Karpas-422 (cell line): ENCODE measurements at places on chromosomes 5 and 9.

- no peak for DNase-seq
These were observed 427.5 kb upstream of the NUDT12 start for GRCh38 chr5:103990064-103990463.

- DNase-seq, result no peak
These were observed 31.9 kb downstream of the ANKRD33B start for GRCh38 chr5:10595672-10596309.

DNA sequence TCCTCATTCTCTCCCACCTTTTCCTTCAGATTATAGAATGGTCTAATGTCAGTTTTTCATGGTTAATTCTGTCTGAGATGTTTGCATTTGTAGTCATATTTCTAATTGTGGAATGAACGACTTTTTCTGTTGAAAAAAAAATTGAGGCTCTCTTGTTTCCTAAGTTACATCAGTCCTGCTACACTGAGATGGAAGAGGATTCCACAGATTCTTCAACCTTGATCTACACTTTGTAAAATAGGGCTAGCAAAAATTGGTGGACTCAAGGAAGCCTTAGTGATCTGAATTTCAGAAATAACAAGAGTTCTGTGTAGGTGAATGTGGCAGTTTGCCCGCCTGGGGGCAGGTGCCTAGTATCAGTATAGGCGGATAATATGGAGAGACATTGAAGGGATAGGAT, 51.9 kb downstream of the ERBIN start:
- no peak for DNase-seq

GRCh38 chr9:98538203-98538602, 170.5 kb downstream of the GABBR2 start:
- no peak for DNase-seq

GRCh38 chr5:65418661-65419060, 63.1 kb downstream of the ADAMTS6 start:
- DNase-seq, result no peak

- no peak for DNase-seq
These were observed 34.1 kb upstream of the NR4A3 start for GRCh38 chr9:99787556-99787955.

DNA sequence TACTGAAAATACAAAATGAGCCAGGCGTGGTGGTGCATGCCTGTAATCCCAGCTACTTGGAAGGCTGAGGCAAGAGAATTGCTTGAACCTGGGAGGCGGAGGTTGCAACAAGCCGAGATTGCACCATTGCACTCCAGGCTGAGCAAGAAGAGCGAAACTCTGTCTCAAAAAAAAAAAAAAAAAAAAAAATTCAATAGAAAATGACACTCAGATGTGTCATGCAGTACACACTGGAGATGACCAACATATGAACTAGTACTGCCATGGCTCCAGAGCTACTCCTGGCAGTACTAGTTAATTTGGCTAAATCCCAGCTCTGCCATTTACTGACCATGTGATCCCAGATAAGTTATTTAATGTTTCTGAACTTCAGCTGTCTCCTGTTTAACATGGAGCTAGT, 7.3 kb downstream of the ATOX1 start:
- no peak for DNase-seq

- DNase-seq, result peak; percentile 71
These were observed 3.6 kb upstream of the CPLX2 start for GRCh38 chr5:175867587-175868347.

DNA sequence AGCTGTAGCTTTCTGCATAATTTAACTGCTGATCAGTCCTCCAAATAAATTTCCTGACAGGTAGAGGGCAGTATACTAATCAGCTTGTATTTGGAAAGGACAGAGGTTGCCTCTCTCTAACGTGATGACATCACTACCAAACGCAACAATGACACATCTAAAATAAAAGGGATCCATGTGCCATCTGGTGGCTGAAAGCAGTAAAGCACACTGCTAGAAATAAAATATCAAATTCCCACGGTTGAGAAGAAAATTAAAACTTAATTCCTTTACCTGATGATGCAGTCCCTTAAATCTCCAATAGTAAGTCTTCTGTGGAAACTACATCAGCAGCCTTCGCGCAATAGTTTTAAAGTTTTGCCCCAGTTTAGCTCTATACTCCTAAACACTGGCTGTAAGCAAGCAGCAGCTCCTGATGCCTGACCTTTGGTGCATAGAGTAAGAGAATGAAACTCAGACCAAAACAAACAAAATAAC, 54.5 kb downstream of the DIAPH1 start:
- DNase-seq, result peak; percentile 96

DNA sequence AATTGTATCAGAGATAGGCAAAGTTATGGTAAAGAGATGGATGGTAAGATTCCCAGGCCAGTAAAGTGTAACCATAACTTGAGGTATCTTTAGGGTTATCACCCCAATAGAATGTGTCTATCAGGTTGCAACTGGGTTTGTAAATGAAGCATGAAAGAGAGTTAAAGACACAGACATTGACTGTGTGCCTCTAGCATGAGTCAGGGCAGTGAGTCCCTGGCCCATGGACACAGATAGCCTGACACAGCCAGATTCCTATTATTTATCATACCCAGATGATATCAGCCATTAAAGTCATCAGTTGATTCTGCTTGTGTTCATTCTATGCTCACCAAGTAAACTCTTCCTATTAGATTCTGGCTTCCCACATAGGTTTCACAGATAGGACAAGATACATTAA, 33.5 kb upstream of the SNAPC3 start:
- DNase-seq, result no peak

DNA sequence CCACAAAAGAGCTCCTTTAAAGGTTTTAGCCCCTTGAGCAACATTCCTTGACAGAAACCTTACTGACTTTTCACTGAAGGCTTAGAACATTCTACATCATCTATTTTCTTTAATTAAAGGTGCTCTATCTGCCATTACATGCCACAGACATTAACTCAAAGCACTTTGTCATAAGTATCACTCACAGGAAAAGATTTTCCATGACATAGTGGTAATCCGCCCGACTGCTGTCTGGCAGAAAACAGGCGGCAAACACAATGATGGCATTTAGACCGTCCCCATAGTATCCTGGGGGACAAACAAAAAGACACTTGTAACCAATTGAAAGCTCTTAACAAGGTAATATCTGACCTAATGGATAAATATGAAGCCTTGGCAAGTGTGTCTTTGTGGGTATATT, 126.2 kb upstream of the PCA3 start:
- no peak for DNase-seq

GRCh38 chr5:658103-658502, 35.0 kb downstream of the TPPP start:
- DNase-seq, result no peak

- no peak for DNase-seq
These were observed 864.6 kb upstream of the ACO1 start for GRCh38 chr9:31519826-31520225.

DNA sequence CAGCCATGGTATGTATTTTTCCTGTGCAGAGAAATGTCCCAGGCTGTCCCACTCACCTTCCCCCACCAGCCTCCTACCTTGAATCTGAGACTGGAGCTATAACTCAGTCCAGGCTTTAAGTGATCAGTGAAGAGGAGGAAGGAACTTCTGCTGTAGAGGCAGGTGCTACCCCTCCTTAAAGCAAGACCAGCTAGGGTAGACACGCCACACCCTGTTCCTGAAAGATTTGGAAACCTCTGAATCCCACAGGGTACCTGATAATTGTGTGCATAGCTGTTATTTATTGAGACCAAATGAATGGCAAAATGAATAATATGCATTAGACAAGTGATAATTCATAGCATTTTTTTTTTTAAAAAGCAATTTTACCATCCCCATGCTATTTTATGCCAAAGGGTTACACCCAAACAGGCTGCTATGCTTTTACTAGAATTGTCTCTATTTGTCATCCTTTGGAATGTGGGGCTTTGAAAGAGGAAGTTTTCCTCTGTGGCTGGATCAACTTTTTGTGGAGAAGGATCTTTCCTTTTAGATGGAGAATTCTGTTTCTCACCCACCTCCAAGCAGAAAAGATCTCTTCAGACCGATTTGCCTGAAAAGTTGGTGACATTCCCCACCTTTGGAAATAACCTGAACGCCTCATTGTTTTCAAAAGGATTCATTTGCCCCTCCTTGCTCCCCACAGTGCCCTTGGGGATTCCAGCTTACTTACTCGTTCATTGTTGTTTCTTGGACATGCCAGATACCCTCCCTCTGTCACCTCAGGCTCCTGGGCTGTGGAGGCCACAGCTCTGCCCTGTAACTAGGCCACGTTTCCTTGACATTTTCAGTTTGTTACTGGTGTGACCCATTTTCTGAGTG, 248.7 kb downstream of the NR3C1 start:
- DNase-seq, result no peak

- DNase-seq, result peak; percentile 70
These were observed 30.5 kb upstream of the DAB2IP start for GRCh38 chr9:121620777-121621449.

DNA sequence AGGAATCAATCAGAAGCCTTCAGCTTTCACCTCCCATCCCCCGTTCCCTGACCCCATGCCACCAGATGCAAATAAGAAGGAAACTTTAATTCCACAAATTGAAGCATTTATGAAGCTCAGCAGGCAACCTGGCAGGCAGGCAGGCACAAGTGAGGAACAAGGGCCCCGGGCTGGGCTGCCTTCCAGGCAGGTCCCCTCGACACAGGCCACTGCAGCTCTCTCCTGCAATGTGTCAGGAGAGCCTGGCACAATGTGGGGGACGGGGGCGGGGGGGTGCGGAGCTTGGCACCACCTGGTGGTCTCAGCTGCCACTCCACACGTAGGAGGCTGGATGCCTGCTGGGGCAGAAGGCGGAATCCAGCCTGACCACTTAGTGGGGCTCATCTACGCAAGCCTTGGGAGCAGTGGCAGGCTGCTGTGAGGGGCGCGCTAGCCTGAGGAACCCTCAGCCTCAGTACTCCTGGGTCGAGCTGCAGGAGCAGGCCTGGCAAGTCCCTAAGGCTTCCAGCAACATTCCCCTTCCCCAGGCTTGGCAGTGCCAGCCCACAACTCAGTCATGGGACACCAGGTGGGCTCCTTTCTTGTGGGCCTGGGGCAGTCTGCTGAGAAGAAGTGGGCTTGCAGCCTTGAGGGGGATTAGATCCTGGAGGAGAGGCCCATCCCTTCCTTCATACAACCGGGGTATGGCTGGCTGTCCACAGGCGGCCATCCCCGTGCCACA, 50.2 kb upstream of the KCNMB1 start:
- no peak for DNase-seq

DNA sequence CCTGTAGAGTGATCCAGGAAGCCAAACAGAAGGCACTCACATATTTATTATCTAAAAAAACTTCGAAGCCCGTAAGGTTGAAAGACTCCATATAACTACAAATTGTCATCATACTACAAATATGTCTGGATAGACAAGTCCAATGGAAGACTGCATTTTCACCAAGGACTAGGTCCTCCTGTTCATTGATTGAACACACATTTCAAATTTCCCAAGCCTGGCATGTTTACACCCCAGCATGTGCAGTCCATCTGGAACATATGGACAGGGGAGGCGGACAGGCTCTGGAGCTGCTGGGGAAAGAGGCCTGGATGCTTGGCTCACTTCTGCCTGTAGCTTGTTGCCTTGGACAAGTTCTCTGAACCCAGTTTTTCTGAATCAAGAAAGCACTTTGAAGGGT, 378.7 kb downstream of the ENC1 start:
- DNase-seq, result no peak

- no peak for DNase-seq
These were observed 129.1 kb downstream of the PLK2 start for GRCh38 chr5:58330781-58331180.

DNA sequence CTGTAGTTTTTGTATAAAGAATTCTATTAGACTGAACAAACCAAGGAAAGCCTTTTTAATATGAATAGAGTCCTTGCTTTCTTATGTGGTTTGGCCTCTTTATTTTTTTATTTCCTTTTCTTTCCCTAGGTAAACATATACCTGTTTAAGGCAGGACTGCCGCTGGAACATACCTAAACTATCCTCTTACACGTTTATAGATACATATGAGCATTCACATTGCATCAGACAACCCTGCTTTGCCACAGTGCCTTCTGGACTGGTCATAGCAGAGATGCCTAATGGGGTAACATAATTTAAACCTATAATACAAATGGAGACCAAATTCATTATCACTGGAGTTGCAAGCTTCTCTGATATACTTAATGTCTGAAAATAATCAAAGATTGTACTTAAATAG, 12.5 kb downstream of the GRAMD2B start:
- DNase-seq, result no peak

DNA sequence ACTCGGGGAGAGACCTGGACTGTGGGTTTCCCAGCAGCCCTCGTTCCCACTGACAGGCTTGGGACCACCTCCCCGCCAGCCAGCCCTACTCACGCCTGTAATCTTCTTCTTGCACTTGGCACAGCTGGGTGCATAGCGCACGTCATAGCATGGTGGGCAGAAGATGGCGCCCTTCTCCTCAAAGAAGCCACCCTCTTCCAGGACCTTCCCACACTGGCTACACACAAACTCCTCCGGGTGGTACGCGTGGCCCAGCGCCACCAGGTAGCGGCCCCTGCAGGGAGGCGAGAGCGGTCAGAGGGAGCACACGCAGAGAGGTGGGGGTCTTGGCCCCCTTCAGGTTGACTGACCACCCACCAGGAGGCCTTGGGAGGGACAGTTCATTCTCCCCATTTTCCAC, 9.4 kb downstream of the PDLIM7 start:
- no peak for DNase-seq

GRCh38 chr5:68334553-68334886, 119.0 kb downstream of the PIK3R1 start:
- no peak for DNase-seq

GRCh38 chr9:35105571-35106342, 2.8 kb upstream of the STOML2 start:
- no peak for DNase-seq

- no peak for DNase-seq
These were observed 499.5 kb downstream of the ENC1 start for GRCh38 chr5:74141053-74141452.

- DNase-seq, result no peak
These were observed 25.4 kb downstream of the EPB41L4B start for GRCh38 chr9:109295221-109296130.

DNA sequence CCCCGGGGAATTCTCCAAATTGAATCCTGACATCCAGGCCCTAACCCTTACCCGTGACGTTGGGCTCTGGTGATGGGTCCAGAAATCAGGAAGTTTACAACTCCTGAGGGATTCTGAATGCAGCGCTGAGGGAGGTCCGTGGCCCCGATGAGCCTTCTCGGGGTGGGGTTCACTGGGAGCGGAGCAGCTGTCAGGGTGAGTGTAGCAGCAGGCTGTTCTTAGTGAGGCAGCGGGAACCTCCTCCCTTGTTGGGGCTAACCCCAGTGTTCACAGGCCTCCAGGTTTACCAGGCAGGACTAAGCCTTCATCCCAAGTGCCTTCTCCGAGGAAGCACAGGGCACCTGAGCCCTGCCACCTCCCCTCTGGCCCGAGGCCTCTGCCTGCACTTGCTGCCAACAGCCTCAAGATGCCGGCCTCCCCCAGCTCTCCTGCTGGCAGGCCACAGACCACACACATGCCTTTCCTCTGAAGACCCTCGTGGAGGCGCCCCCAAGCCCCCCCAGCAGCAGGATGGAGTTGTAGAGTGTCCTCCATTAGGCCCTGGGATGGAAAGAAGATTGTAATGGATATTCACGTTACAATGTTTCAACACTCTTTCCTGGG, 7.3 kb upstream of the ADAMTS16 start:
- DNase-seq, result no peak

- no peak for DNase-seq
These were observed 485.6 kb downstream of the ZSWIM6 start for GRCh38 chr5:61817472-61818326.
